Activated naive CD4-positive, alpha-beta T cell treated with anti-CD3 and anti-CD28 coated beads, Interleukin-2, amount 50 U/mL, for 72 hours (primary cell): ENCODE measurements at places on chromosomes 12 and 14.

DNA sequence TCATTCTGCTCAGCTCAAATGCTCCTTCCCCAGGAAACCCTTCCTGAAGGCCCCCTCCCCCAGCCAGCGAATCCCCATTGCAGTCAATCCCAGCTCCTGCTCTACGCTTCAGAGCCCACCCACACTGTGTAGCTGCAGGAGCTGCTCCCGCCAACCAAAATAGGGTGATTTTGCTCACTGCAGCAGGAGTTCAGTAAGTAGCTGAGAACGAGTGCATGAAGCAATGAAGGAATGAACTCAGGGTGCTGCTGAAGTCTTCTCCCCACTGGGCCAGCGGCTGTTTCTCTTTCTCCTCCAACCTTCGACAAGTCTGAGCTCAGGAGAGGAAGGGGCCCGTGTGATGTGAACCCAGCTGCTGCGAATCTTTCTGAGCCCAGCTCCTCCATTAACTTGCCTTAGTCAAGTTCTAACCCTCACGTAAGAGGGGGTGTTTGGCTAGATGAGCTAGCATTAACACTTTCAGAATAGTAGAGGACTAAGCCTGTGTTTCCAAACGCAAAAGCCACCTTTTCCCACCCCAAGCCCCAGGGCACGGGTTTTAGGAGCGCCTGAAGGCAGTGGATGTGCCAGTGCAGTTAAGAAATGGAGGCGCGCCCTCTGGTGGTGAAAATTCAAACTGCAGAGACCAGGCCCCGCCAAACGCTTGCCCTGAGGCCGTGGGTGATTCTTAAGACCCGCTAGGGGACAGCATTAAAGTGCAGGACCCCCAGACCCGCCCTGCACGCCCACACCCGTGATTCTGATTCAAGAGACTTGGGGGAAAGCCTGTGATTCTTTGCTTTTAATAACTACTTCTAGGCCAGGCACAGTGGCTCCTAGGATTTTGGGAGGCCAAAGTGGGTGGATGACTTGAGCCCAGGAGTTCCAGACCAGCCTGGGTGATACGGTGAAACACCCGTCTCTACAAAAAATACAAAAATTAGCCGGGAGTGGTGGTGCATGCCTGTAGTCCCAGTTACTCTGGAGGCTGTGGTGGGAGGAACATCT, 11.9 kb upstream of the SERPINA4 start:
- no peak for DNase-seq

DNA sequence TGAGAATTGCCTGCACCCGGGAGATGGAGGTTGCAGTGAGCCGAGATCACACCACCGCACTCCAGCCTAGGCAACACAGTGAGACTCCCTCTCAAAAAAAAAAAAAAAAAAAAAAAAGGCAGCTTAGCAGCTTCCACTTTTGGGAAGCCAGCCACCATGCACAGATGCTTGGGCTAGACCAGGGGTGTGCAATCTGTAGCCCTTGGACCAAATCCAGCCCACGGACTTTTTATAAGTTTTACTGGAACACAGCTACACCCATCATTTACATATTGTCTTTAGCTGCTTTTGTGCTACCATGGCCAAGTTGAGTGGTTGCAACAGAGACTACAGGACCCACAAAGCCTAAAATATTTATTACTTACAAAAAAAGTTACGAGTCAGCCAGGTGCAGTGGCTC, 6.7 kb downstream of the CIT start:
- DNase-seq: no peak

GRCh38 chr12:38056701-38057689, 259.6 kb upstream of the ALG10B start:
- DNase-seq: no peak

- DNase-seq: no peak
Observed at GRCh38 chr14:89378119-89378518, 38.9 kb downstream of the FOXN3 start.

DNA sequence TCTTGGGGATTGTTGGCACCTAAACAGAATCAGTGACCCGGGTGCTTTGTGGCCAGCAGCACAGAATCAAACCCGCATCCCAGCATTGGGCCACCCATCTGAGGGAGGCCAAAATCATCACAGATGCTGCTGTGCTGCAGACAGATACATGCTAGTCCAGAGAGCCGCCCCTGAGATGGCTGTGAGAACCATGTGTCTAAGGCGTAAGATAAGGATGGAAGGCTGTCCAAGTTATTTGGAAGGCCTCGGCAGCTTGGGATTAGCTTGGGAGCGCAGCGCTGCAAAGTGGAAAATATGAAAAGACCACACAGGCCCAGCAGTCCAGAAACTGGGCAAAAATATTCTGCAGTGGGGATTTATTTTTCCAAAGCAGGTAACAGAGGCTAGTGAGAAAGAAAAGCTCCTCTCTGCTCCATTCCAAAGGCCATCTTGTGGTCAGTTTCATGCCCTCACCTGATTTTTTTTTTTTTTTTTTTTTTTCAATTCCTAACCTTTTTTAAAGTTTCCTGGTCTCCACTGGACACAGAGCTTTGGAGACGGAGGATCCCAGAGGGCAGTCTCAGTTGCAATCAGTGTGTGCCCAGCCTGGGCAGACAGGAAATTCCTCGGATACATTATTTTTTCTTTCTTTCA, 178.9 kb upstream of the BCL2L14 start:
- DNase-seq: no peak

- DNase-seq: no peak
Observed at GRCh38 chr12:113766879-113767878, 198.9 kb downstream of the RBM19 start.

DNA sequence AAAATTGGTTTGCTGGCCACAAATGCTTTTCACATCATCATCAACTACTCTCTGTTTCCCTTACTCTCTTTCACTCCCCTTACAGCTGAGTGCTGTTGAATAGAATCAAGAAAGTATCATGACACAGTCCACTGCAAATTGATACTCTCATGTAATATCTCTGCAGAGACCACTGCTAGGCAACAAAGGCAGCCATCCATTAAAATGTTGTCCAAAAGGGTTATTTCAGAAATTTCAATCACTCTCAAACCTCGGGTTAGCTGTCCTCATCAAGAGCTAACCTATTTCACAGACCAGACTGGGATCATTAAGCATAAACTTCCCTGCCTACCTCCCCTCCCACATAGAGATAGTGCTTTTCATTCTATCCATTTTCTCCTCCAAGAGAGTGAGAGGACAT, 186.7 kb downstream of the PLCZ1 start:
- DNase-seq: no peak

DNA sequence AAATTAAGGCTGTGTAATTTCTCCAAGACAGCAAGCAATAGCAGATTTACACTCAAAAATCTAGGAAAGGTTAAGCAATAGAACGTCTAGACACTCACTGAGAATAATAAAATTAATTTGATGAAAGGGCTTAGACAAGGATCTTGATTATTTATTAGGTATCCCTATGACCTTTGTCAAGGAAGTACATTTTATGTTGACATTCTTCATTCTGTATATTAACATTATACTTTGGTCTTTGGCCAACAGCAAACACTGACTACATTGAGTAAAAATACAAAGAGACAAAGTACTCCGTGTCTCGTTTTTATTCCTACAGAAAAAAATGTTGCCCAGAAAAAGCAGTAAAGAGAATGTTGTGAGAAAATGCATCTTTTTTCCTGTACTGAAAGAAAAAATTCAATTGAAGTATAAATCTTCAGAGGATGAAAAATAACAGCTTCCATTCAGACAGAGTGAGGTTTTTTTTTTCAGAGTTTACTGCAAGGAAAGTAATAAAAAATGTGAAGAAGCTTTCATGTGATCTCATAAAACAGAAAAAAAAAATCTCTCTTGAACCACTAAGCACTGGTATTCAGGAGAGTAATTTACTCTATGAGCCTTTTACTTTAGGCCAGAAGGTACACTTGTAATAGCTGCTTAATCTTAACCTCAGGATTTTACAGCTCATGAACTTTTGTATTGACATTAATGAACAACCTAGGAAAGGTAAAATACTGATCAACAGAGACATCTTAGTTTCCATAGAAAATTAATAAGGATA, 605.0 kb downstream of the FSCB start:
- no peak for DNase-seq

- no peak for DNase-seq
Observed at GRCh38 chr14:78605025-78605762, 435.0 kb downstream of the NRXN3 start.
